Activated CD4-positive, alpha-beta T cell treated with anti-CD3 and anti-CD28 coated beads, Interleukin-2, amount 50 U/mL, for 16 hours (primary cell): ENCODE measurements at places on chromosomes 2 and 18.

GRCh38 chr2:95056461-95057459 lies 31.3 kb downstream of the MAL start:
- no peak for DNase-seq

DNA sequence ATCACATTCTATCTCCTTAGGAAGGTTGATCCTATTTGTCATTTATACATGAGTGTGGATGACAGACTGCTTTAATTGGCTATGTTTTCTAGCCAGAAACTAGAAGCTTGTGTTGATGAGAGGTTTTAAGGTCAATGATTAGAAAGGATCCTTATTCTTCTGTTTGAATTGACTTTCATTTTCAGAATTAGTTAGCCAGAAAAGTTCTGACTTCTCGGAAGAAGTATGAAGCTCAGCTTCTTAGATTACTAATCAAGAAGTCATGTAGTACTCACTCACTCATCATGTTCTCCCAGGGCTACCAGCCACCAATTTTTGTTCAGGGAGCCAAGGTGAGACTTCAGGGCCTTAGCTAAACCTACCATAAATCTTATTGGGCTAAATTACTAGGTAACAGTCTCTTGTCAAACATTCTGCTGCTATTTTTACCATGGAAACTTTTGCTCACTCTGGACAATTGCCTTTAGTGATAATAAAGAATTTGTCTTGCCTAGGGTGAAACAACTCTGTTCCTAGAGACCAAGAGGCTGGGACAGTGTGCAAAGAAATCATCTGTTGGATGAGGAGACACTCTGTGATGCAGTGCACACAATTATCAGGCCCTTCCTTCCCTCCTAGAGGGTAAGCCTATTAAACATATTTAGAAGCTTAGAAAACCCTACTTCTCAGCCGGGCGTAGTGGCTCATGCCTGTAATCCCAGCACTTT lies 111.6 kb upstream of the DNMT3A start:
- peak; percentile 84 for DNase-seq

GRCh38 chr2:218000136-218000535 lies 2.7 kb downstream of the TNS1 start:
- no peak for DNase-seq

GRCh38 chr18:79877163-79878091 lies 74.0 kb downstream of the SLC66A2 start:
- no peak for DNase-seq

- no peak for DNase-seq
These were observed 67.3 kb downstream of the NDUFA10 start for GRCh38 chr2:239957681-239958472.

- DNase-seq, result no peak
These were observed 3.4 kb downstream of the CYTIP start for GRCh38 chr2:157440404-157441071.

GRCh38 chr2:233835230-233836186 lies 18.8 kb downstream of the HJURP start:
- no peak for DNase-seq

DNA sequence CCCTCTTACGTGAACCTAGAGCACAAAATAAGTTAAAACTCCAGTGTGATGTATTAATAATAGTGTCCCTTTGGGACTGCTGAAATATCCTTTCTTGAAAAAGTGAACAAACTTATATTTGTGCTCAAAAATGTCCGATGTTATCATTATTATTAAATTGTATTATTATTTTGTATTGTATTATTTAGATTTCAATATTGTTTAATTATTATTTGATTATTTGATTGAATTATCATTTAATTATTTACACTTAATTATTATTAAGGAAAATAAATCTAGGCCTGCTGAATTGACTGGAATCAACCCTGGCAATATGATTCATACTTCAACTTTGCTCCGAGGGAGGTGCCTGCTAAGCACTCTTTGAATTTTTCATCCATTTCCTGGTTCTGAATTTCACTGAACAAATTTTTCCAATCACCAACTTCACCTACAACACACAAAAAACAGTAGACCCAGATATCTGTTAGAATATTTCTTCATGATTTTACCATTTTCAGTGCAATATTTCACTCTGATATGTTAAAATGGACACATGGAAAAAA lies 10.9 kb upstream of the EIF2AK2 start:
- DNase-seq, result no peak

- DNase-seq, result no peak
These were observed 1.2 kb upstream of the WDR7 start for GRCh38 chr18:56649996-56650395.

GRCh38 chr18:44771572-44771955 lies 90.9 kb downstream of the SETBP1 start:
- DNase-seq, result no peak

- DNase-seq, result peak; percentile 40
These were observed 195.6 kb upstream of the POU3F3 start for GRCh38 chr2:104658144-104658835.

DNA sequence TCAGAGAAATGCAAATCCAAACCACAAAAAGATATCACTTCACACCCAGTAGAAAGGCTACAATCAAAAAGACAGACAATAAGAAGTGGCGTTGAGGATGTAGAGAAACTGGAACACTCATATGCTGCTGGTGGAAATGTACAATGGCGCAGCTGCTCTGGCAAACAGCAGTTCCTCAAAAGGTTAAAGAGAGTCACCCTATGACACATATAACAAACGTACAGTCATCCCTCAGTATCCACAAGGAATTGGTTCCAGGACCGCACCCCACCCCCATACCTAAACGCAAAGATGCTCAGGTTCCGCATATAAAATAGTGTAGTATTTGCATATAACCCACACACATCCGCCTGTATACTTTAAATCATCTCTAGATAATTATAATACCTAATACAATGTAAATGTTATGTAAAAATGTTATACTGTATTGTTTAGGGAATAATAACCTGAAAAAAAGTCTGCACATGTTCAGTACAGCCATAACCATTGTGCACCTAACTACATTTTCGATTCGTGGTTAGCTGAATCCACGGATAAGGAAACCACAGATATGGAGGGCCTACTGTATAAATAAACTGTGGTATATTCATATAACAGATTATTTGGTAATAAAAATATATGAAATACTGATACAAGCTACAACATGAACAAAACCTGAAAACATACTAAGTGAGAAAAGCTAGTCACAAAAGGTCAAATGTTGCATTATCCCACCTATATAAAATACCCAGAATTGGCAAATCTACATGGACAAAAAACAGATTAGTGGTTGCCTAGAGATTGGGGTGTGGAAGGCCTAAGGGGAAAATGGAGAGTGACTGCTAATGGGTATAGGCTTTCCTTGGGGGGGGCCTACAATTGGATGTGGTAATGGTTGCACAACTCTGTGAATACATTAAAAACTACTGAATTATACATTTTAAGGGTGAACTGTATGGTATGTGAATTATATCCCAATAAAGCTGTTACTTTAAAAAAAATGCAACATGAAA lies 37.5 kb downstream of the UXS1 start:
- no peak for DNase-seq

DNA sequence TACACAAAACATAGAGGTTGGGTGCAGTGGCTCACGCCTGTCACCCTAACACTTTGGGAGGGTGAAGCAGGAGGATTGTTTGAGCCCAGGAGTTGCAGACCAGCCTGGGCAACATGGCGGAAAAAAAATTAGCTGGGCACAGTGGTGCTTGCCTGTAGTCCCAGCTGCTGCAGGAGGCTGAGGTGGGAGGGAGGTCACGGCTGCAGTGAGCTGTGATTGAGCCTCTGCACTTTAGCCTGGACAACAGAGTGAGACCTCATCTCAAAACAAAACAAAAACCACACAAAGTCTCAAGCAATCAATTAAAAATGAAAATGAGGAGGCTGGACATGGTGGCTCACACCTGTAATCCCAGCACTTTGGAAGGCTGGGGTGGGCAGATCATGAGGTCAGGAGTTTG lies 4.9 kb downstream of the NOP58 start:
- no peak for DNase-seq

DNA sequence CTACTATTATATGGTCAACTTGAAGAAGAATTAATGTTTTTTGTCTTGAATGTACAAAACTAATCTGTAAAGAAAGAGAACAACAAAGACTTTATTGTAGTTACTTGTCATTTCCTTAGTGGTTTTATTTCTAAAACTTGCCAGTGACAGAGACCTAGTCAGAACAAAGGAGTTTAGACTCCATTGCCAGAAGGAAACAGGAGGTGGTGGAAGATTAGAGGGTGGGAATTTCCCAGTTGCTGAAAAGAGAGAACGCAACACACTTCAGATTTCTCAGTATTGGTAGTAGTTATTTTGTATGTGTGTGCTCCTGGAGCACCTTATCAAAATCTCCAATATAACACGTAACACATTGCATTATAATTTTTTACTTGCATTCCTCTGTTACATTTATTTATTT lies 81.4 kb downstream of the CDCA7 start:
- no peak for DNase-seq

DNA sequence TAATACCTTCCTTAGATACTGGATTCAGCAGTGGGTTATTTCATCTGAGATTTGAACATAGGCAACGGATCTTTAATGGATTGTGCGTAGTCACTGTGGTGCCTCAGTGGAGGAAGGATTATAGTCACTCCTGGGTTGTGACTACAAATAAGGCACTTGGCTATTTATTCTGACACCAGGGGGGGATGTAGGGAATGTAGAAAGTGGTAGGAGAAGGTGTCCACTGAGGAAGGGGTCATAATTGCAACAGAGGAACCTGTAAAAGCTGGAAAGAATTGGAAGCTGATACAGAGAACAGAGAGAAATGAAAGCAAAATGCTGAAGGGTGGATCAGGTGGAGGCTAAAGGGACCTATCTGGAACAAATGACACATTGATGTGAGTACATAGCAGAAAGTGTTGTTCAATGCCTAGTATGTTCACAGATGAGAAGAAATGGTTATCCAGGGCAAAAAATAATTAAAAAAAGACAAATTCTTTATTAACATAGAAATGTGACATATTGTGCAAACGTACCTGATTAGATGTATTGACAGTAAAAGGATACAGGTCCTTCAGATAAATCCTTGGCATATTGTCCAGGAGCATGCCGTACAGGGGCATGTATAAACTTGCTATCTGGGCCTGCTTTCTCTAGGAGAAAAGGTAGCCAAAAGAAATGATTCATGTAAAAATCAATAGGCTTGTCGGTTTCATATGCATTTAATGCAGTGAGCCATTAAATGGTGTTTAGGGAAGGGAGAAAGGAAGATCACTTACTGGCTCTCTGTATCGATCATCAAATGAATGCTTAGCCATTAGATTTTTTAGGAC lies 91.2 kb upstream of the CCDC195 start:
- DNase-seq, result no peak

GRCh38 chr18:3313685-3314084 lies 51.8 kb downstream of the MYL12B start:
- DNase-seq, result no peak

DNA sequence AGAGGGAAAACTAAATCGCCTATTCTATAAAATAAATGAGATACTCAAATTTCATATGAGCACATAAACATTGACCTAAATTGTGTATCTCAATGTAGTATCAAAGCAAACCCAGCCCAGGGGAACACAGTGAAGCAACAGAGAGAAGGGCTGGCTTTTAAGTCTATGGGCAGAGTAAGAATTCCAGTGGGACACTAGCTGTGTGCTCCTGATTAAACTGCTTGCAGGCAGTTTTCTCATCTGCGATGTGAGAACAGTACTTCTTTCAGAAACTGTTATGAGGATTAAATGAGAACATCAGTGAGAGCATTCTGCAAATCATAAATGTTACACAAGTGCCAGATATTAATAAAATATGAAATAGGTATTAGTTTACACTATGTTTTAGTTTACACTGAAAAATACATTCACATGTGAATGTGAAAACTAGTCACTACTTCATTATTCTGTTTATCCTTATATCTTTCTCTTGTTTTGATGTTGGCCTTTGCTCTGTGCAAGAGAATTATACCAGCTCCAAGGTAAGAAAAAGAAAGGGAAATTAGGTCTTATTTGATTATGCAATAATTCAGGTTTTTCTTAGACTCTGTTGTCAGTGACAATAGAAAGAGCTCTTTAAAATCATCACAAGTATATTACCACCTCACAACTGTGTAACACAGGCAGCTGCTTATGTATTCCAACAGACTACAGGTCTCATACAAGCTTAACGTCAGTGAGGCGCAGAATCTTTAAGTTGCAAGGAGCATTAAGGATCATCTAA lies 47.5 kb downstream of the GAREM1 start:
- no peak for DNase-seq

- peak; percentile 18 for DNase-seq
These were observed 158.6 kb downstream of the PIK3C3 start for GRCh38 chr18:42113529-42114191.

- DNase-seq, result no peak
These were observed 62.3 kb downstream of the TRIB2 start for GRCh38 chr2:12778811-12779579.
